Fibroblast of skin of back (primary cell): ENCODE measurements at places on chromosomes 5 and 9.

GRCh38 chr5:68528821-68529273 is 313.3 kb downstream of the PIK3R1 start:
- DNase-seq, result peak; percentile 78

DNA sequence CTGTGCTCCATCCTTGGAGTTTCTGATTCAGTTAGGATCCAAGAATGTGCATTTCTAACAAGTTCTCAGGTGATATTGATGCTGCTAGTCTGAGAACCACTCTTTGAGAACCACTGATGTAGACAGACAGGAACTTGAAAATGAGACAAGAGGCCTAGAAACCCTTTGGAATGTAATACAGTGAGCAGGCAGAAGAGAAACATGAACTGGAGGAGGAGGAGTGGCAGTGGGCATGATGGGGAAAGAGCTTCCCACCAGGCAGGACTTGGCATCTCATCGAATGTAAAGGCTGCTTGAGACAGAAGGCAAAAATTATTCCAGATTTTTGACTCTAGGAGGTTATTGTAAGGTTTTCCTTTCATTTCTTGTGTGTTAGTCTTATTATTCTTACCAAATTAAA is 295.8 kb upstream of the SGCD start:
- peak; percentile 53 for DNase-seq

- DNase-seq, result no peak
Observed at GRCh38 chr5:136087961-136088871, 44.4 kb upstream of the SMAD5 start.

DNA sequence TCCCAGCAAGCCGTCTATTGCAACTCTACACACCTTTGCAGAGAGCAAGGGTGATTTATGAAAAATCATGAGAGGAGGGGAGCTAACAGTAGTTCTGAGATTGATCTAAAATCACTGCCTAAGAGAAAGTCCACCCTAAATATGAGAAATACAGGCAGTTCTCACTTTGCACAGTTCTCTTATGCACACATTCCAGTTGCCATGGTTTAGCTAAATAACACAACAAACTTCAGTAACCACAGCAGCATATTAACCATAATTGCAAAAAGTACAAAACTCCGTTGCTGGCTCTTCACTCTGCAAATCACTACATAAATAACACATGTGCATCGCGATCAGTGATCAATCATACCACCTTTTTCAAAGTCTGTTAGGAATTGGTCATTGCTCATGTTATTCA is 31.1 kb downstream of the PGGT1B start:
- DNase-seq, result no peak

GRCh38 chr9:113808391-113809358 is 67.4 kb upstream of the ZNF618 start:
- peak; percentile 83 for DNase-seq

GRCh38 chr5:150188146-150188842 is 1.6 kb upstream of the SLC6A7 start:
- no peak for DNase-seq

DNA sequence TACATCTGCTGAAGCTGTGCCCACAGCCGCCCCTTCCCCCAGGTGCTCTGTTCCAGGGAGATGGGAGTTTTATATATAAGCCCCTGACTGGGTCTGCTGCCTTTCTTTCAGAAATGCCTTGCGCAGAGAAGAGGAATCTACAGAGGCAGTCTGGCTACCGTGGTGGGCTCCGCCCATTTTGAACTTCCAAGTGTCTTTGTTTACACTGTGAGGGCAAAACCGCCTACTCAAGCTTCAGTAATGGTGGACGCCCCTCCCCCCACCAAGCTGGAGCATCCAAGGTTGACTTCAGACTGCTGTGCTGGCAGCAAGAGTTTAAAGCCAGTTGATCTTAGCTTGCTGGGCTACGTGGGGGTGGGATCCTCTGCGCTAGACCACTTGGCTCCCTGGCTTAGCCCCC is 41.3 kb downstream of the RANBP17 start:
- no peak for DNase-seq

GRCh38 chr9:30235564-30235963 is 2148.9 kb upstream of the ACO1 start:
- DNase-seq, result no peak

- DNase-seq, result peak; percentile 8
Observed at GRCh38 chr9:93574900-93575795, 1.2 kb upstream of the PHF2 start.

- no peak for DNase-seq
Observed at GRCh38 chr9:94741866-94742265, 15.4 kb downstream of the AOPEP start.

DNA sequence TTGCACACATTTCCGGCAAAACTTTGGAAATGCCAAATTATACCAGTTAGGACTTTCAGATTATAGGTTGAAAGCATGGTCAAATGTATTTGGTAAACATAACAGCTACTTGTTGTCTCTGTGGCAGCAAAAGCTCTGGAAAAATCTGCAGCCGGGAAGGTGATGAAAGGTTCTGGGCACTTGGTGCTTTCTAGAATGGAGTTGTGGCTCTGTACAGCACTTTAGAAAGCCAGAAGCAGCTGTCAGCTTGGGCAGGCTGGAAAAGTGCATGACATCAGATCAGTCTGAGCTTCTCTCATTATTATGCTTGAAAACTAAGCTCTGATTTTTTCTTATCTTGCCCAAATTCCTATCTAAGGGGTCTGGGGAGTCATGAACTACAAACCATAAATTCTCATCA is 118.6 kb upstream of the MAST4 start:
- no peak for DNase-seq

- DNase-seq, result peak; percentile 46
Observed at GRCh38 chr5:66987949-66988838, 208.4 kb downstream of the CD180 start.
